Activated CD4-positive, alpha-beta T cell treated with anti-CD3 and anti-CD28 coated beads for 4 hours (primary cell): ENCODE measurements at places on chromosomes 5 and 9.

DNA sequence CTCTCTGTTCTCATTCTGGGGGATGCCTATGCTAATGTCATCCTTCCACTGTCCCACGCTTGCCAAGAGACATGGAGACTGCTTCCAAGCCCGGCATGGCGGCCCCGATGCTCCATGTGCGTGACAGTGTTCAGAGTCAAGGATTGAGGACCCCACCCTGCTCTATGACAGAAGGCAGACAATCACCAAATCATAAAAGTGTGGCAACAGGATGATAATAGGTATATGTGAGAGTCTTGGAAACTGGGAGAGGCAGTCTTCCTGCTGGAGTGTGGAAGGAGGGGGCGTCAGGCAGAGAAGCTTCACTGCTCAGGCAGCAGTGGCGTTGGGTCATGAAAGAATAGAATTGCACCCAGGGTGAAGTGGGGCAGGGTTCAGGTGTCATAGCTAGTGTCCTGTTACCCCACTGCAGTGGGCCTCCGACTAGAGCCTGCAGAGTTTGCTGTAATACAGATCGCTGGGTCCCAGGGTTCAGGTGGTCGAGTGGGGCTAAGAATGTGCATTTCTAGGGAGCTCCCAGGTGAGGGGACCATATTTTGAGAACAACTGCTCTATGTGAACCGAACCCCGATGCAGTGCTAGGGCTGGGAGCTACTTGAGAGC lies 12.5 kb upstream of the GADD45G start:
- no peak for DNase-seq

DNA sequence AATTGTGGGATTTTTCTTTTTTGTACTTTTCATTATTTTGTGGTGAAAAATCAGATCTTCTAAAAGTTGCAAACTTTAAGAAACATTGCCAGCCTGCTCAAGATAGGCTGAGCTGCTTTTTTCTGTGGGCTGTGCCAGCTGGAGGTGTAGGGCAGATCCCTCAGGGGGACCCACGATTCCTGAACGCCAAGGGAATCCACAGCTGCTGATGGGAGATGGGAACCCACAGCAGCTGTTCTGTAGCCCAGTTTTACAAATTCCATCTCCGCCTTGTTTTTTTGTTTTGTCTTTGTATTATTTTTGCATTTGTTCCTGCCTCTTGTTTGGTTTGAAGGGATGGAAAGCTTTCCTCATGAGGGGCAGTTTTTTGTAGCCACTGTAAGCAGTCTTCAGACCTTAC lies 91.0 kb downstream of the WWC1 start:
- no peak for DNase-seq

- no peak for DNase-seq
Observed at GRCh38 chr5:33848554-33848953, 43.2 kb downstream of the ADAMTS12 start.

GRCh38 chr9:131661568-131662288 lies 78.1 kb downstream of the RAPGEF1 start:
- DNase-seq: peak; percentile 75

- DNase-seq: peak; percentile 6
Observed at GRCh38 chr5:41869151-41869723, 988 bp downstream of the OXCT1 start.

DNA sequence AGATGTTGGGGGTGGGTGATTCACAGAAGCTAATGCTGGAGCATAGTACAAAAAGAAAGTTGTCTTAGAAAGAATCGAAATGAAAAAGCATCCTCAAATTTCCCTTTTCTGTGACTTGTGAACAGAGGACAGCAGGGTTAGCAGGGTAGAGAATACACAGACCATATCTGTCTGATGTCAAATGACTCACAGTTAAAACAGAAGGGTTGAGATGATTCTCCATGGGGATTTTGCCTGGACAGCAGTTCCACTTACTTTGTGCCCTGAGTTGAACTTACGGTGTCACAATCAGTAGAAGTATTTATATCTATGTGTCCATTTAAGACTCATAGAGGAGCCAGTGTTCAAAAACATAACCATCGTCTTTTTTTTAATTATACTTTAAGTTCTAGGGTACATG lies 801.6 kb downstream of the KCTD16 start:
- no peak for DNase-seq

DNA sequence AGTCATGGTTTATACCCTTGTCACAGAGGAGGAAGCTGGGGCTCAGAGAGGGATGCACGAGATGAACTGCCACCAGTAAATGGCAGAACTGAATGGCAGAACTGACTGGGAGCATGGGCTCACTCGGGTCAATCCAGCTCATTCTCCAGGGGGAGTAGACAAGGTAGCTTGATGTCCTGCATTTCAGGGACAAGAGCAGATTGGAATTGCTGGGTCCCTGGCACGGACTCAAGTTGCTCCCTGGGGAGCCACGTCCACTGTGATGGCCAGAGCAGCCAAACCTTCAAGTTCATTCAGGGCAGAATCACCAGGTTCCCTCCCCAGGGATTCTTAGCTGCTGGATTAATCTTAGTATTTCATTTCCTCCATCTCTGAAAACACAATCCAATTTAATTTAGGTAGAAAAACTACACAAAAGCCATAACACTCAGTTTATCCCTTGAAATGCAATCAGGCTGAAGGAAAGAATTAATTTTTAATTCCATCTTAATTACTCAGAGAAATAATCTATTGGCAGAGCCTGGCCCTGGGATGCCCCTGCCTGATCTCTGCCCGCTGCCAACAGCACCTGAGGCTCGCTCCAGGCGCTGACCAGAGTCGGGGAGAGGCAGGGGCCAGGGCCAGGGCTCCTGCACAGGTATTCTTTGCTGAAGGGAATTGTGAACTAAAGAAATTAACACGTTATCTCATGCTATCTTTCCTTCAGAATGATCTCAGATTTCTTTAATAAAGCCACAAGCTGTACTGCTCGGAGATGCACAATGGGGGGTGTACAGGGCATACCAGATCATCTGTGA lies 42.0 kb upstream of the UNC5A start:
- DNase-seq: no peak

- DNase-seq: no peak
Observed at GRCh38 chr9:137270929-137271695, 6.4 kb upstream of the TOR4A start.

- no peak for DNase-seq
Observed at GRCh38 chr5:132774896-132775295, 2.1 kb downstream of the SEPTIN8 start.
